Lung (tissue), 17 donors: ENCODE measurements at places on chromosomes 7 and 10.

DNA sequence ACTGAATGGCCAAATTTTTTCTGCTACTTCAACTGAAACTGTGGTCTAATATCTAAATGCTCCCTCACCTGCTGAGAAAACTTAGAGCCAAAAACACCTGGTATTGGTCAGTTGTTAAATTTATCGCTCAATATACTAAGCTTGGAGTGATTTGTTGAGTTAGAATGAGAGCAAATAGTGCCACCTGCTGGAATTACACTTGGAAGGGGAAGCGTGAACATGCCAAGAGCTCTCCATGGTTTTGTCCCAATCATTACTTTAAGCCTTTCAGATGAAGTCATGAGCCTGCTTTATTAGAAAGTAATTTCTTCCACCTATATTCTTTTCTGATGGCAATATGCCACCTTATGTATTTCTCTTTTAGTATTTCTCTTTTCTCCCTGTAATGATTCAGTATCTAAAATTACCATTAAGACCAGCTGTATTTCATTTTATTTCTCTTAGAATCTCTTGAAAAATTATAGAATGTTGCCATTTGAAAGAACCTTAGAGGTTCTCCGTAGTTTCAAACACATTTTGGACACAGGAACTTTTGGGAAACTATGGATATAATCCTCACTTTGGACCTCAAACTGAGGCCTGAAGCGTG, 447.8 kb upstream of the C7orf33 start:
- H3K36me3 ChIP-seq = no peaks in the 10 kb centered on the region
- DNase-seq = peak; percentile 84

- H3K36me3 ChIP-seq = peaks cover 5% of the 10 kb centered on the region
- H3K4me1 ChIP-seq = peaks cover 7% of the 10 kb centered on the region
- DNase-seq = no peak
- no peak overlapping the region for H3K27ac ChIP-seq
- H3K27me3 ChIP-seq = no peaks in the 10 kb centered on the region
Observed at GRCh38 chr7:134893920-134894319, 92.4 kb upstream of the AGBL3 start.

GRCh38 chr7:128203710-128204214, 37.3 kb upstream of the LEP start:
- H3K4me1 ChIP-seq = no peaks in the 10 kb centered on the region
- H3K36me3 ChIP-seq = no peaks in the 10 kb centered on the region
- DNase-seq = no peak
- H3K27ac ChIP-seq = no peak overlapping the region
- no peak overlapping the region for H3K4me3 ChIP-seq

DNA sequence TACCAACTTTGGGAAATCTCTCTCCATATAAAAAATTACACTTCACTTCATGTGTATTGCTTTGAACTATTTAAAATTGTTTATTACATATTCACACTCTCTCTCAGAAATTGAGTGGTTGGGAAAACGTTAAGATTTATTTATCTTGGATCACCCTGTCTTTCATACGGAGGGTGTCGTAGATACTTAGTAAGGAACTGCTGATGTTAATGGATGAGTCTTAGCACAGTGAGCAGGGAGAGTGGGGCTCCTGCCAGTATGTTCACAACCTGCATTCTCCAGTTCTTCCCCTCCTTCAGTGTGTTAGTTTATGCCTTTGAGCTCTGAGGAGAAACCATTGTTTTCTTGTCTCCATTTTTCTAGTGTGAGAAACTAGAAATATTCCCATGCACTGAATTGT, 67.1 kb downstream of the CDK14 start:
- no peak overlapping the region for H3K4me3 ChIP-seq
- H3K27me3 ChIP-seq = no peaks in the 10 kb centered on the region
- H3K27ac ChIP-seq = no peak overlapping the region
- DNase-seq = no peak
- no peaks in the 10 kb centered on the region for H3K36me3 ChIP-seq
- H3K4me1 ChIP-seq = peaks cover 14% of the 10 kb centered on the region

DNA sequence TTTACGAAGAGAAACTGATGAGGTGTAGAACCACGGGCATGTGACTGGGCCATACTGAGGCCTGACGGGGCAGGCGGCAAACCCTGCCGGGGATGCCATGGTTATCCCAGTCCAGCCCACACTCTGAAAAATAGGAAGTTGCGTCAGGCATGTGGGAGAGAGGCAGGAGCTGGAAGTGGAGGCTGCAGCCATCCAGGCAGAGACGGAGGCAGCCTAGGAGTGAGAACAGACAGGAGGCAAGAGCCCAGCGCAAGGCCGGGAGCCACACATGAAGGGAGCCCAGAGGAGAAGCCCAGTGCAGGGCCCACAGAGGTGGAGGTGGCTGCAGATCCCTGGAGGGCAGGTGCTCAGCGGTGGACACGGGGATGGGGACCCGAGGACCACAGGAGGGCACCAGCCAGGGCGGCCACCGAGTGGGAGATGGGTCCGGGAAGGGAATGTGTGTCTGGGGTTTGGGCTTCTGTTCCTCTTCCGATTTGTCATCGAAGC, 175.2 kb upstream of the PPP2R2D start:
- H3K4me1 ChIP-seq = peaks cover 4% of the 10 kb centered on the region
- H3K4me3 ChIP-seq = no peak overlapping the region
- no peaks in the 10 kb centered on the region for H3K27me3 ChIP-seq

DNA sequence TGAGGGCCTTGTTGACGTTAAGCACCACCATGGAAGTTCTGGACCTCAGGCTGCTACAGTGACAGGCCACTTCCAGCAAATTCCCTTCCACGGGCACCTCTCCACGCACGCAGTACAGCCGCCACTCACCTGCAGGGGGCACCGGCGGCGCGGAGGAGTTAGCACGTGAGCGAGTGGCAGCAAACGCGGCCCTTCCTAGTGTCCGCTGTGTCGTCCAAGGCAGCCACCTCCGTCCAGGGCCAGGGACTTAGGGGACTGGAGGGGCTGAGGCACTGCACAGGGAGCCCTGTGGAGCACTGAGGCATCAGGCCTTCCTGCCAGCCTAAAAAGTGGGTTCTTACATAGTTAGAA, 164.4 kb downstream of the SVIL start:
- no peak overlapping the region for H3K4me3 ChIP-seq
- H3K4me1 ChIP-seq = no peaks in the 10 kb centered on the region
- no peaks in the 10 kb centered on the region for H3K27me3 ChIP-seq
- H3K27ac ChIP-seq = no peak overlapping the region

- H3K27me3 ChIP-seq = no peaks in the 10 kb centered on the region
- no peak overlapping the region for H3K27ac ChIP-seq
- H3K36me3 ChIP-seq = peaks cover 85% of the 10 kb centered on the region
- no peaks in the 10 kb centered on the region for H3K4me1 ChIP-seq
- no peak for DNase-seq
- no peak overlapping the region for H3K4me3 ChIP-seq
Observed at GRCh38 chr7:138556771-138557484, 96.9 kb downstream of the TRIM24 start.

- H3K27me3 ChIP-seq = no peaks in the 10 kb centered on the region
- H3K36me3 ChIP-seq = peaks cover 9% of the 10 kb centered on the region
- DNase-seq = no peak
- no peak overlapping the region for H3K27ac ChIP-seq
- no peak overlapping the region for H3K4me3 ChIP-seq
Observed at GRCh38 chr10:98257198-98257597, 10.8 kb downstream of the LOXL4 start.

GRCh38 chr10:59325116-59325515, 37.2 kb downstream of the FAM13C start:
- H3K4me1 ChIP-seq = no peaks in the 10 kb centered on the region
- no peak overlapping the region for H3K4me3 ChIP-seq
- no peak for DNase-seq
- H3K36me3 ChIP-seq = peaks cover 5% of the 10 kb centered on the region
- no peaks in the 10 kb centered on the region for H3K27me3 ChIP-seq

DNA sequence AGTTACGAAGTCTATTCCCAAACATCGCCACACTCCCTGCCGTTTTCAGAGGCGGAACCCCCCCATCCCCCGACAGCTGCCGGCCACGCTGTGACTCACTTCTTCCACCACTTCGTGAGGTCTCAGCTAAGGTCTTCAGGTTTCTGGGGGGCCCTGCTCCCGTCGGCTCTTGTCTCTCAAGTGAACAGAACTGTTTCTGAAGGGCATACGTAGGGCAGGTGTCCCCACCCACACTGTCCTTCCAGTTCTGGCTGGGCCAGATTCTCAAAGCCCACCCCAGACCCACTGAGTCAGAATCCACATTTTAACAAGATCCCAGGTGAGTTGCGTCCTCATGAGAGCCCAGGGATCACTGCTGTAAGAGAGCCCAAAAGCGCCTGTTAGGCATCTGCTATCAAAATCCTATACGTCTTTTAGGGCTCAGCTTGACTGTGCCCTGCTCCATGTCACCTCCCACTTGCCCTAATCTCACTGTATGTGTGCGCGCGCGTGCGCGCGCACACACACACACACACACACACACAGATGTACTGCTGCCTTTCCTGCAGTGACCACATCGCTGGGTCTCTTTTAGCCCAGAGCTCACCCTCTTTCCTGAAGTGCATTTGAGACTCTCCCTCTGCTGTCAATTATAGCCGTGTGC, 78.8 kb downstream of the PROSER2 start:
- H3K4me3 ChIP-seq = no peak overlapping the region
- H3K27ac ChIP-seq = no peak overlapping the region
- H3K36me3 ChIP-seq = no peaks in the 10 kb centered on the region
- no peaks in the 10 kb centered on the region for H3K27me3 ChIP-seq
- DNase-seq = peak; percentile 11

GRCh38 chr10:79275431-79275851, 71.8 kb upstream of the PPIF start:
- peaks cover 16% of the 10 kb centered on the region for H3K36me3 ChIP-seq
- peaks cover 25% of the 10 kb centered on the region for H3K4me1 ChIP-seq
- no peaks in the 10 kb centered on the region for H3K27me3 ChIP-seq
- peak overlapping the region; percentile 75 for H3K27ac ChIP-seq
- no peak overlapping the region for H3K4me3 ChIP-seq

GRCh38 chr10:43824934-43825333, 176.3 kb upstream of the ZNF32 start:
- H3K27ac ChIP-seq = peak overlapping the region; percentile 82
- H3K36me3 ChIP-seq = no peaks in the 10 kb centered on the region
- no peaks in the 10 kb centered on the region for H3K27me3 ChIP-seq
- DNase-seq = no peak

- H3K27ac ChIP-seq = no peak overlapping the region
- H3K36me3 ChIP-seq = peaks cover 2% of the 10 kb centered on the region
- H3K4me1 ChIP-seq = no peaks in the 10 kb centered on the region
- no peaks in the 10 kb centered on the region for H3K27me3 ChIP-seq
Observed at GRCh38 chr7:133948588-133948987, 178.6 kb upstream of the LRGUK start.

DNA sequence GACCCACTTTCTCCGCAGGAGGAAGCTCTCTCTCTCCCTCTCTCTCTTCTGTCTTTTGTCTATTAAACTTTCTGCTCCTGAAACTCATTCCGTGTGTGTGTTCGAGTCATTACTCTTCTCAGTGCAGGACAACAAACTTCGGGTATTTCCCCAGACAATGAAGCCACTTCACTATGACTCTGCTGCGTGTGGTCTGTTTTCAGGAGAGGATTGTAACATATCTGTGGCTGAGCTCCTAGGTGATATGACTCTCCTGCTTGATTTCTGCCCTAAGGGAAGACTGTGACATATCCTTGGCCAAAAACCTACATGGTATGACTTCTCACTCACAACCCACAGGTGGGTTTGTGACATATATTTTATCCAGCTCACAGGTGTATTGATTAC, 39.9 kb upstream of the ZNF107 start:
- H3K27me3 ChIP-seq = no peaks in the 10 kb centered on the region
- no peaks in the 10 kb centered on the region for H3K4me1 ChIP-seq
- H3K36me3 ChIP-seq = peaks cover 3% of the 10 kb centered on the region
- DNase-seq = no peak

DNA sequence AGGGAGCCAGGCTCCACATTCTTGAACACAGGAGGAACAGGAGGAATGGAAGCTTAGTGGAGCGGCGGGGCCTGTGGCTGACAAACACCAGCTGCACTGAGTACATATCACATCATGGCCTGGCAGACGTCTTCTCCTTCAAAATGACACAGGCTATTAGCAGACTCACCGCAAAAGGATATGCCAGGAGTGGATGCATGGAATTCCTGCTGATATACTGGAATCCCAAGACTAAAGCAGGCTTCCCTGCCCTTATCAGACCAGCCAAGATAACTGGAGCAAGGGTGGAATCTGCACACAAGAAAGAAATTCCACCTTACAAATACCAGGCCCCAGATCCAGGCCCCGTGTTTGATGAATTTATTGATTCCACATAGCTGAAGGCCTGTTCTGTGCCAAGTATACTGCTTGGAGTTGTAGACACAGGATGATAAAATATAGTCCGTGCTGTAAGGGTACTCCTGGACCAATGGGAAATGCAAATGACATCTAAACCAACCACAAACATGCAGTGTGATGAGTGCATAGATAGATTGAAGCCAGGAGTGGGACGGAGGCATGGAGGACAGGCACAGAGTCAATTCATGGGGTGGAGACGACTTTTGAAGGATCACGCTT, 480.5 kb upstream of the ZMIZ1 start:
- H3K4me3 ChIP-seq = no peak overlapping the region
- no peaks in the 10 kb centered on the region for H3K27me3 ChIP-seq
- H3K4me1 ChIP-seq = peaks cover 4% of the 10 kb centered on the region
- peak; percentile 97 for DNase-seq

- no peaks in the 10 kb centered on the region for H3K4me1 ChIP-seq
- DNase-seq = no peak
- no peak overlapping the region for H3K27ac ChIP-seq
- no peaks in the 10 kb centered on the region for H3K27me3 ChIP-seq
- H3K4me3 ChIP-seq = no peak overlapping the region
Observed at GRCh38 chr7:78873117-78873516, 580.4 kb downstream of the MAGI2 start.

- H3K4me1 ChIP-seq = no peaks in the 10 kb centered on the region
- DNase-seq = no peak
- H3K27me3 ChIP-seq = no peaks in the 10 kb centered on the region
- no peak overlapping the region for H3K27ac ChIP-seq
- H3K36me3 ChIP-seq = no peaks in the 10 kb centered on the region
Observed at GRCh38 chr10:129793479-129793878, 170.6 kb downstream of the EBF3 start.

DNA sequence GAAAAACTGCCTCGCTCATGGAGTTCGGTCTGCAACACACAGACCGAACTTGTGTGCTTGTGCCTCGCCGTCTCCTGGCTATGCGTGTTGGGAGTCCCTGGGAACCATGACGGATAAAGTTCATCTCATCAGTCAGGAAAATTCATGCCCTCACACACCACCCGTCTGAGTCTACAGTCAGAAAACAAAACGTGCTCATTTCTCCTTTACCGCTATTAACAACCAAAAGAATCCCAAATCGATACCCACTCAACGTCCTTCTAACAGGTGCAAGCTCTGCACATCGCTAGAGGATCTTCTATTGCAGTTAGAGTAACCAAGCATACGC, 13.6 kb downstream of the CNPY1 start:
- H3K27ac ChIP-seq = no peak overlapping the region
- H3K4me1 ChIP-seq = peaks cover 4% of the 10 kb centered on the region
- H3K27me3 ChIP-seq = peaks cover 7% of the 10 kb centered on the region
- H3K4me3 ChIP-seq = no peak overlapping the region
